ENCODE measurements at places on chromosomes 3 and 15. TPM values are rescaled to one million over a fixed set of nuclear protein-coding genes. Genes with fewer than 3 reads are reported as not detected.

Gene TMEM41A
- polyA plus RNA-seq, result 40.8 TPM

Gene TRAT1
- 0.29 TPM for polyA plus RNA-seq

- DNase-seq, result no peak
Measured at GRCh38 chr3:164208048-164208447, 870.2 kb downstream of the SI start.

DNA sequence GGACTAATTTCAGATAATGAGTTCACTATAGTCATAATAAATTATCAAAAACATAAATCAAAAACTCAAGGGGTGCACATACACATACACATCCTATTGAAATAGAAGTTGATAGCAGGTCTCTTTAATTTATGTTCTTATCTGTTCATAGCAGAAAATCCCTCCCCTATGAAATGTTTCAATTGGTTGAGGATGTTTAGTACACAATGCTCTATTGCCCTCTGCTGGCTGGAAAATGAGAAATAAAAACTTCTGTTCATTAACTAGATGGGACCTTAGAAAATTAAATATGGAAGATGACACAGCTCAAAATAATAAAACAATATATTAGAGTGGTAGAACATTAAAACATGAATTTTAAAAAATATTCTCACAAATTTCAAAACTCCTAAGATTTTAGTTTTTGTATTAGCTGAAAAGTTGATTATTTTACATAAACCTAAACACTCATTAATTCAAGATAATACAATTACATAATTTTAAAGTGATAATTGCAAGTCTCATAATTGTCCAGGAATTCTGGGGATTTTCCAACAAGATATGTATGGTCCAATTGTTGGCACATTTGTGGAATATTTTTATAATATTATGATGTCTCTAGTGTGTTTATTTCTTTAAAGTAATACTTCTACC, 735.0 kb downstream of the ROBO1 start:
- no peak for DNase-seq

GRCh38 chr3:193620650-193621049, 27.6 kb downstream of the OPA1 start:
- DNase-seq, result no peak

DNA sequence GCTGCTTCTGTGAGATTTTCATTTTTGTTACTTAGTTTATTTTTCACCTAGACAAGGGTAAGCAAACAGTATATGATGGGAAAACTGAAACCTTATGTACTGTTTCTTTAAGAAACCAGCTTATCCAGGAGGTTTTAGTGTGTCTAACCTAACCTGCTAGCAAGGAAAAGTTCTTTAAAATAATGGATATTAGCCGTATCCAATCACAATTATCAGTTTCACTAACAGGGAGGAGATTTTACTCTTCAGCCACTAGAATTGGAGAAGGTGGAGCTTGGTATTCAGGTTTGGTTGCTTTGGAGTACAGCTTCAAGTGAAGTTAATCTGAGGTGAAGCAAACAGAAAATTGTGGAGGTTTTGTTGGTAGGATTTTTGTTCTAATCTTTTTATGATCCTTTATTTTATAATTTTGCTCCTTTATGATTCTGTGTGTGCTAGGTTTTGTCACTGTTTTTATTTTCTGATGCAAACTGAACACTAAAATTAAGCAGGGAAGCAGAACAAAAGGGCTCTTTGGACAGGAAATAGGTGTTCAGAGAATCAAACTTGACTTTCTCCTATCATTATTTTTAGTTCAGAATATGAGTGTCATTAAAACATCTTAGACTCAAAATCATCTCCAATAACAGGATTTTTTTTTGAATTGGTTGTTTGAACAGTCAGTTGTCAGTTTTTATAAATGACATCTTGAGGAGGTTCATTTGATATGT, 13.0 kb downstream of the ZFAND6 start:
- DNase-seq, result peak; percentile 72

GRCh38 chr15:55742498-55742926, 440 bp downstream of the PRTG start:
- peak; percentile 46 for DNase-seq

DNA sequence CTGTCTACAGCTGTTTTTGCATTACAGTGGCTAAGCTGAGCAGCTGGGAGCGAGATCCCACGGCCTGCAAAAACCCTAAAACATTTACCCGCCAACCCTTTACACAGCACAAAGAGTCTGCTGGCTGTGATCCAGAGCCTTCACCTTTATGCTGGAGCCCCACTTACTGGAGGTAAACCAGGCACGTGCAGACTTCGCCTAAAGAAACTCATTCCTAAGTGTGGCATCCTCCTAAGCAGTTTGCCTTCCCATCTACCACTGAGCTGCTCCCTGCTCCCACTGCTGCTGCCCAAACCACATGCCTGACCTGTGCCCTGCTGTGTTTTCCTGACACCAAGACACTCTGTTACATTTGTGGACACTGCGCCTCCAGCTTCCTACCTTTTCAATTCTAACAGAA, 53.0 kb downstream of the CHSY1 start:
- no peak for DNase-seq

GRCh38 chr3:186815435-186815834, 9.2 kb upstream of the RFC4 start:
- no peak for DNase-seq

- DNase-seq, result no peak
Measured at GRCh38 chr15:88918738-88919137, 5.6 kb upstream of the MFGE8 start.

Gene CAPN3
- polyA plus RNA-seq, result 16.7 TPM

DNA sequence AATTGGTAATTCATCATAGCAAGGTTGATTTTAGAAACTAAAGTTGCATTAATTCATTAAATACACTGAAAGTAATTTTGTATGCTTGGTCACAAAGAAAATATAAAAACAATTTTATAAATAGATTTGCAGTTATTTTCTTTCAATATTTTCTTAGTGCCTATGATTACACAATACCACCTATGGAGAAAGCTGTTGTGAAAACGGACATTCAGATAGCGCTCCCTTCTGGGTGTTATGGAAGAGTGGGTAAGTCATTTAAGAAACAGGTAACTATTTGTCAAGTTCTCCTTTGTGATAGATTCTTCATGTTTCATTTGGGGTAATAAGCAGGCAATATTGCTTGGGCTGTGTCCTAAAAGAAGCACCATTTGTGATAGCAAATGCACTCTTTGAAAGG, 3.0 kb downstream of the DUT start:
- no peak for DNase-seq

Gene AADACL2
- polyA plus RNA-seq, result not detected

GRCh38 chr3:30501526-30501925, 104.9 kb upstream of the TGFBR2 start:
- no peak for DNase-seq

Gene EFCAB12
- 3.9 TPM for polyA plus RNA-seq

DNA sequence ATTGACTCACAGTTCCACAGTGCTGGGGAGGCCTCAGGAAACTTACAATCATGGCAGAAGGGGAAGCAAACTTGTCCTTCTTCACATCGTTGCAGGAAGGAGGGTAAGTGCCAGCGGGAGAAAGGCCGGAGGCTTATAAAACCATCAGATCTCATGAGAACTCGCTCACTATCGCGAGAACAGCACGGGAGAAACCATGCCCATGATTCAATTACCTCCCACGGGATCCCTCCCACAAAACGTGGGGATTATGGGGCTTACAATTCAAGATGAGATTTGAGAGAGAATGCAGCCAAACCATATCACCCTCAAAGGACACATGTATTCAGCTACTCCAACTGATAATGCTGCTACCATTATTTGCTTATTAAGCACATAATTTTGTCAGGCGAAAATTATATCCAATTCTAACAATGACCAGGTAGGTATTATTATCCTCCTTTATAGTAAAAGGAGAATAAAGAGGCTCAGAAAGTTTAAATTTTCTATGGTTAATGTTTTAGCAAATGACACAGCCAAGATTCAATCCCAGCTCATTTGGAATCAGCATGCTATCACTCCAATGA, 327.2 kb upstream of the CDIN1 start:
- no peak for DNase-seq

DNA sequence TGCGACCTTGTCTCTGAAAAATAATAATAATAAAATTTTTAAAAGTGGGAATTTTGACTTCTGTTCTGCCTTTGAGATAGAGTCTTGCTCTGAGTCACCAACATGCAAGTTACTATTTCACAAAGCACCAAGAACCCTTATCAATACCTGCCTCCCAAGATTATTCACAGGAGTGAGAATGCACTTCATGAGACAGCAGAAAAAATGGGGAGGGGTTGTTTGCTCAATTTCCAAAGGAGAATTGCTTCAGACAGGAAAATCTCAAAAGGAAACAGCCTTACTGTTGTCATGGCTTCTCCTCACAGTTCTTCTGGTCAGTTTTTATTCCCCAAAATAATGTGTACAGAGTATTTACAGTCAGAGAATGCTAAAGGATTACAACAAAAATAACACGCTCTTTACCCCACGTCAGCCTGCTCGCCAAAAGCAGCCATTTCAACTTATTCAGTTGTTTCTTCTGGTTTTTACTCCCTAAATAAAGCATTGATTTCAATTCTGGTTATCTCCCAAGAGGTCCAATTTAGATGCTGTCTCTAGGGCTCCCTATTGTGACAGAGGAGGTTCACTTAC, 89.0 kb downstream of the PPCDC start:
- no peak for DNase-seq

DNA sequence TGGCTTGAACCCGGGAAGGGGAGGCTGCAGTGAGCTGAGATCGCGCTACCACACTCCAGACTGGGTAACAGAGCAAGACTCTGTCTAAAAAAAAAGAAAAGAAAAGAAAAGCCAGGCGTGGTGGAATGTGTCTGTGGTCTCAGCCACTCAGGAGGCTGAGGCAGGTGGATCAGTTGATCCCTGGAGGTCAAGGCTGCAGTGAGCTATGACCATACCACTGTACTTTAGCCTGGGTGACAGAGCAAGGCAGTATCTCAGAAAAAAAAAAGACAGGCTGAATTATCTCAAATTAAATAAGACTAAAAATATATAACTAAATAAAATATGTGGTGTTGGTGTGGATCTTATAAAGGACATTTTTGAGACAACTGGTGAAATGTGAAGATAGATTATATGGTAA, 20.6 kb downstream of the SMARCC1 start:
- DNase-seq, result no peak

GRCh38 chr3:31752305-31753049, 219.8 kb downstream of the STT3B start:
- no peak for DNase-seq

GRCh38 chr15:38683382-38684242, 119.0 kb upstream of the RASGRP1 start:
- peak; percentile 45 for DNase-seq

DNA sequence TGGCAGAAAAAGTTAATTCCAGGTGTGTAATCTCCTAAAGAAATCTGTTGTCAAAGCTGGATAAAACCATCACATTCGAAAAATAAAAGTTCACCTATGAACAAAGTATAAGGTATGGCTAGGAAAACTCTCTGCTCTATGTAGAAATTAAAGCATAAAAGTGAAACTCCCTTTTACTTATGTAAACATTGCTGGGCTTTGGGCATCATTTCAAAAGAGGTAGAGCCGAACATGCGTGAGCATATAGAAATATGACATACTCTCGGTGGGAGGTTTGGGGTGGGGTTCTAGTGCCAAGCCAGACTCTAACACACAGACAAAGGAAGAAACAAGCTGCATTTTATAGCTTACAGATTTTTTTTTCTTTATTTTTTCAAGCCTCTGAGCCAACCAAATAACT, 306.8 kb upstream of the ATP11B start:
- no peak for DNase-seq

- DNase-seq, result no peak
Measured at GRCh38 chr3:119238363-119238762, 2.3 kb downstream of the B4GALT4 start.

DNA sequence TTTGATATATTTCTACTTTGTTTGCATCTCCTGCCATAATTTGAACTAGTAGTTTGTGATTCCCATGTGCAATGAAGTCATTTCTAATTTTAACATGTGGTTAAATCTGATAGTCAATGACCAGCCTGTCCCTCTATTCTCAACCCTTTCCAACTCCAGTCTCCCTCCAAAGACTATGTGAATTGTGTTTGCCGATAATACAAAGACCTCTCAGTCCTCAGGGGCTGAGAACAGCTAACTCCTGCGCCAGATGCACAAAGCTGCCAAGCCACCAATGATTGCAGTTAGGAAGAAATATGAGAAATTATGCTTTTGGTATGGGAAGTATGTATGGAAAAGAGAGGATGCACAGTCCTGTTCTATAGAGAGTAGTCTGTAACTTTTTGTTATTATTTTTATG, 54.0 kb downstream of the KCNH8 start:
- no peak for DNase-seq

GRCh38 chr15:97953254-97953653, 7.2 kb upstream of the ARRDC4 start:
- DNase-seq, result no peak

GRCh38 chr3:172119266-172119969, 80.0 kb downstream of the FNDC3B start:
- DNase-seq, result no peak

Gene ZNF662
- polyA plus RNA-seq, result 52.8 TPM

DNA sequence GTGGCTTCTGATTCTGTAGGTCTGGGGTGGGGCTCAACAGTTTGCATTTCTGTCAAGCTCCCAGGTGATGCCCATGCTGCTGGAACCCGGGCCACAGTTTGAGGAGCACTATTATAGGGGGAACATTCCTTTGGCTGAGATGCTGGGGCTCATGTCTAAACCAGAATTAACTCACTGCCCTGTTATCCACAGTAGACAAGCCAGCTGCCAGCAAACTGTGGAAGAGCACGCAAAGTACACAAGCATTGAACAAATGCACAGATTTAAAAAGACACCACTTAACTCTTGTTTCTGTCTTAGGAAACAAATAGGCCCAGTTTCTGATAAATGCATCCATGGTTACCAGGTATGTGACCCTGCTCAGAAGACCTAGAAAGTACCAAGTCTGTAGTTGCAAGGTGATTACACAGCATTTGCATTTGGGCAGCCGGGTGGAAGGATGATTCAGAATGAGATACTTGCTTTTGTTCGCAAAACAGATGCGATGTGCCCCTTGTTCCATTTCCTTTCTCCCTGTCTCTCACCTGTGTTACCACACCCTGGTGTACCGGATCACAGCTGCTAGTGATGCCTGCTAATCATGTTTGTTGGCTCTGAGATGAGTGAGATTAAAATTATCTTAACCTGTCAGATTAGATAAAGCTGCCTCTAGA, 12.4 kb downstream of the GYG1 start:
- no peak for DNase-seq

GRCh38 chr3:78605178-78605577, 1162.6 kb downstream of the ROBO1 start:
- DNase-seq, result no peak

Gene BNC1
- polyA plus RNA-seq, result 1.4 TPM

Gene SCN11A
- 0.73 TPM for polyA plus RNA-seq

Gene CD80
- 2.3 TPM for polyA plus RNA-seq

Gene LRRC34
- 8.2 TPM for polyA plus RNA-seq

- DNase-seq, result peak; percentile 44
Measured at GRCh38 chr3:156682501-156682900, 8.1 kb downstream of the TIPARP start.

Gene STRIT1
- polyA plus RNA-seq, result 0.28 TPM

All from right lung (tissue), 10 donors.